ENCODE measurements at places on chromosomes 11 and 22.

DNA sequence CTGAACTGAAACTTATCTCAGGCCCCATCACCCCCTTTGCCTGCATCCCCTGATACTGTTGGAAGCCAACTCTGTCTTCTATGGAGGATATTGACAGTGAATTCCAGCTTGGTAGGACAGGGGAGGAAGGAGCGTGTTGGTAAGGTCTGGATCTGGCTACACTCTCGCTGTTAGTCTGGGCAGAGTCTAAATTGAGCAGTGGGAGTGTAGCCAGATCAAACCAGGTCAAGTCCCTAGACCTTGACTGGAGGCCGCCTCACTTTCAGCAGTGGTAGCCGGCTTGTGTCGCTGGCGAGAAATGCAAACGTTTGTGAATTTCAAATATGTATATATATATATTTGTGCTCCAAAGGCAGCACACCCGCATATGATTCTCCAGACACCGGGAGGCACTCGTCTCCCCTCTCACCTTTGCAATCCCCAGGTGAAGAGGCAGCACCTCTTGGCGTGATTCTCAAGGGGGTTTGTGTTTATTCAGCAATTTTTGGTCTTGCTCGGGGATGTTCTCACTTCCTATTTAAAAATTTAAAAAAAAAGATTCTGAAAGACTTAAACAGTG, 26.7 kb downstream of the DHCR7 start:
- DNase-seq, result no peak

GRCh38 chr11:11347592-11347991, 5.5 kb downstream of the CSNK2A3 start:
- no peak for DNase-seq

GRCh38 chr22:44861245-44861644, 108.9 kb downstream of the ARHGAP8 start:
- no peak for DNase-seq

DNA sequence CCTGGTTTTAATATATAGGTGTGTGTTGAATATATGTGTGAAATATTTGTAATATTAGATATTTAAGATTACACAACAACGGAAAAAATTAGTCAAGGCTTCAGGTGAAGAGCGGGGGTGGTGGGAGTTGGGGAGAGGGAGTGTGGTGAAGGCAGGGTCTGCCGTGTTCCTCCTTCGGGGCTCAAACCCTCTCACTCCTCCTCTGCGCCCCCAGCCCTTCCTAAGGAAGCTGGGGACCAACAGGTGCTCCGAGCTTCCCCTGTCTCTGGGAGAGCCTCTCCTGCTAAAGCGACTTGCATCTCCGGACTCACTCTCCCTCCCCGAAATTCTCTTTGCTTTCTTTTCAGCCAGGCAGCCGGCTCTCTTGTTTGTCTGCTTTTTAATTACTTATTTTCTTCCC, 960 bp upstream of the CADM1 start:
- peak; percentile 48 for DNase-seq

DNA sequence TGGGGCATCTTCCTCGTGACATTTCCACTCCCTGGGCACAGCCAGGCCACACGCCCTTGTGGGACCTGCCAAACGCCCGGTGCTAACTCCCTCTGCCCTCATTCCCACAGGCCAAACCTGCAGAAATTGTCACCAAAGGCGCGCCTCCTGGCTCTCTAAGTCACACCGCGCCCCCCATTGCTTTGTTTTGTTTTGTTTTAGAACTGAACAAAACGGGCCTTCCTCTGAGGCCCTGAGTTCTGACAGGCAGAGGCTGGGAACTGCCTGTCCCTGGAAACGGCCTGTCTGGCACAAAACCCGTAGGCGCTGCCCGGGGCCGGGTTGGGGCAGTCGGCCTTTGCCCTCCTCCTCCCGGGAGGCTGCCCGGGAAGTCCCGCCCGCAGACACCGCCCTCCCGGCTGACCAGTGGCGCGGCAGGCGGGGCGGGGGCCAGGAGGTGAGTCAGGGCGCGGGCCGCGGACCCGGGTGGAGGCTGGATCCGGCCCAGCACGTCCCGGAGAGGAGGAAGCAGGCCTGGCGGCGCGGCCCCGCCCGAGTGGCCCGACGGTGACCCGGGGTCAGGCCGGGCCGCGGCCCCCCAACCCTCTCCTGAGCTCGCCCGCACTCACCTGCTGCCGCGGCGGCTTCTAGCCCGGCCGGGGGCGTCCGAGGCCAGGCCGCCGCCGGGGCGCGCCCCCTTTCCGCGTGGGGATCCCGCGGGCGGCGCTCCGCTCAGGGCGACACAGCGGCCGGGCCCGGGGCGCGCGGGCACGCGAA, 465 bp downstream of the SUN2 start:
- DNase-seq, result peak; percentile 88

DNA sequence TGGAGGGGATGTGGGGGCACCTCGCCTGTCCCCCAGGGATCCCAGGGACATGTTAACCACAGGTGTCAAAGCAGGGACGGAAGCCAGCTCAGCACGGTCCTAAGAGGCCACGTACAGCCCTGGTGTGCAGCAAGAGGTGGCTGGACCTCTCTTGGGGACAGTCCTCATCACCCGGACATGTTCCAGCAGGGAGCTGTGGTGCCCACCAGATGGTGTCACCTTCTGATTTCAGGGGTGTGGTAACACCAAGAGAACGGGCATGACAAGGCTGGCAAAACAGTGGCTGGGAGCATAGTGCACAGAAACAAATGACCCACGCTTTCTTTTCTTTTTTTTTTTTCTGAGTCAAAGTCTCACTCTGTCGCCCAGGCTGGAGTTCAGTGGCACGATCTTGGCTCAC, 25.6 kb upstream of the COMT start:
- no peak for DNase-seq

DNA sequence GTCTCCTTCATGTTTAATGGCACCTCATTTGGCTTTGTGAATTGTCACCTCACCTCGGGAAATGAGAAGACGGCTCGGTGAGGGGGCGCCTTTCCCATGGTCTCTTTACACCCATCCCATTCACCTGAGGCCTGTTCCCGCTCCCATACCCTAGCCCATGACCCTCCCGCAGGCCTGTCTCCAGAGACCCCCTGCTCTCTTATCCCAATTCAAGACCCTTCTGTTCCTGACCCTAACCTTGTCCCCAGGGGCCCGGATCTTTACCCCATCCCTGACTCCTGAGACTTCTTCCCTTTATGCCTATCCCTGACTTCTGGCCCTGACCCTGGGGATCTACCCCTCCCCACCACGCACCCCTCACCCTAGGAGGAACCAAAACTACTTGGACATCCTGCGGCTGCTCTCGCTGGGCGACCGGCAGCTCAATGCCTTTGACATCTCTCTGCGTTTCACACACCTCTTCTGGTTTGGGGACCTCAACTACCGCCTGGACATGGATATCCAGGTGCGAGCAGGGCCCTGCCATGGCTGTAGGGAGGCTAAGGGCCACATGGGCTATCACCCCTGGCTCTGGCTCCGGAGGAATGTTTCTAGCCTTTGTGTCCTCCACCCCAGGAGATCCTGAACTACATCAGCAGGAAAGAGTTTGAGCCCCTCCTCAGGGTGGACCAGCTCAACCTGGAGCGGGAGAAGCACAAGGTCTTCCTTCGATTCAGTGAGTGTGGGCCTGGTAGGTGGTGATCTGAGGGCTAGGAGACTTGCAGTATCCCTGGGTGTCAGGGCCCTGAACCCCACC, 7.9 kb downstream of the INPPL1 start:
- DNase-seq, result no peak
